Stimulated activated CD4-positive, alpha-beta T cell treated with anti-CD3 and anti-CD28 coated beads, Interleukin-12 subunit alpha, Interleukin-12 subunit beta, amount 100 ng/mL, for 24 hours (primary cell): ENCODE measurements at places on chromosomes 7 and 10.

DNA sequence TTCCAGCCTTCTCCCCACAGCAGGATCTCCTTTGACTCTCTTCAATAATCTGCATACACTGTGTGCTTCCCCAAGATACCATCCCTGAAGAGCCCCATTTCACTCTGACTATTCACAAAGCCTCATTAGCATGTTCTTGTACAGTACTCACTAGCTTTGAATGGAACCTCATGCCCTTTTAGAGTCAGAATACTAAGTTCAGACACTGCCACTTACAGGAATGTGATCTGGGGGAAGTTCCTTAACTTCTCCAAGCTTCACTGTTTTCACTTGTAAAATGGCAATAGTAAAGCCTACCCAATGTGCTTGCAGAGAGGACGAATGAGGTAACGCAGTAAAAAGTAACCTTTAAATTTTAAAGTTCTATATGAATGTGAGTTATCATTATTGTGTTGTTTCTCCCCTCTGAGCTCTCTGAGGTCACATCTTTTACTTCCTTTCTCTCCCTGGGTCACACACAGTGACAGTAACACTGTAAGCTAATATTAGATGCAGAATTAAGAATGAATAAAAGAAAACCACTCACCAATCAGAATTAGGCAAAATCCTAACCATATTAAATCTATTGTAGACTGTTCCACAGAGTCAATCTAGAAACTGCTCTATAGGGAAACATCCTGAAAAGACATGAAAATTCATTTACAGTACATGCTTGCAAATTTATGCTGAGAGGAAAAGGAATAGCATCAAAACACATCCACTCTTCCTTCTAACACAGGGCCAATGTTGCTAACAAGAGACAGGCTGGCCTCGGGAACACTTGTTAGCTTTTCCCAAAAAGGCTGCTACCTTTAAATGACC lies 64.2 kb upstream of the IL6 start:
- DNase-seq = no peak

DNA sequence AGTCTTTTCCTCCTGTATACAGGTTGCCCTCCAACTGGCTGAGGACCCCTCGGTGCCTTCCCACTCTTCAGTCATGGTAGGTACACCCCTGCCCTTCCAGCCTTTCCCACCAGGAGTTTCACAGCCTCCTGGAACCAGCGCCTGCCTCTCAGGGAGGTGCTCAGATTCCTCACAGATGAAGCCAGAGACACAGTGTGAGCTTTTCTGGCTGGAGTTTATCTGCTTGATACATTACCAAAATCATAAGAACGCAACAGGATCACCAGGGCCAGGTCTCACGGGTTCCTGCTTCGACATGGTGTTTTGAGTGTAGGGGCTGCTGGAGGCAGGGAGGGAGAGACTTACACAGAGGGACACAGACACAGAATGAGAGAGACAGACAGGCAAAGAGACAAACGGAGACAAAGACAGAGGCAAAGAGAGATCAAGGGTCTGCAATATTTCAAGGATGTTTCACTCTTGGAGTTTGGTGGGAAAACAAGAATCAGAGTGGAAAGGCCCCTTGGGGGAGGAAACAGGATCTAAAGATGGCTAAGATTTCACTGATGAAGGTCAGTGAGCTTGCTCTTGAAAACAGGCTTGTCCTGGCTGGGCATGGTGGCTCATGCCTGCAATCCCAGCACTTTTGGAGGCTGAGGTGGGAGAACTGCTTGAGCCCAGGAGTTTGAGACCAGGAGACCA lies 6.5 kb upstream of the INMT start:
- DNase-seq = no peak

DNA sequence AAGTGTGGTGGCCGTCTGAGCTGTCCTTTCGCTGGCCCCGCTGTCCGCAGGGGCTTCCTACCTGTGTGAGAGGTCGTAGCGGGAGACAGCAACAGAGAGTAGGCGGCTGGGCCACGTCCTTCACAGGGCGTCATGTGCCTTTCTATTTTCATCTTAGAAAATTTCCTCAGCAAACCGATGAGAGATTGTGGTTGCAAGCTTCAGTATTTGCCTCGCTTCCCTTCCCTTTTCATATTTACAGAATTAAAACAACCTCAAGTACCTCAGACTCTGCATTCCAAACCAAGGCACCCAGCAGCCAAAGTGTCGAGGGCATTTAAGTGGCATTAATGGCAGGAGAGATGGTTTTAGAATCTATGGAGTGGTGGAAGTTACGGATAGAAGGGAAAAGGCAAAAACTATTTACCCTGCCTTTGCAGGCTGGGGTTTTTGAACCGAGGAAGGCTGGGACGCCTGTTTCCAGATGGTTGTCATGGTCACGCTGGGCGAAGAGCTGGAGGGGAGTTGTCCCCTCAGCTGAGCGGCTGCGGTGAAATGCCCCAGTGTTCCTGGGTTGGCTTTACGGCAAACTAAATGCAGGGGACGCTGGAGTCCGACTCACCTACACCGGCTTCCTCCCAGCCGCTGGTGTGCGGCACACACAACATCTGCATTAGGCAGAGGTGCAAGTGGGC lies 41.9 kb downstream of the WIPI2 start:
- DNase-seq = no peak

GRCh38 chr7:148325208-148325607 lies 265.4 kb upstream of the C7orf33 start:
- DNase-seq = no peak

DNA sequence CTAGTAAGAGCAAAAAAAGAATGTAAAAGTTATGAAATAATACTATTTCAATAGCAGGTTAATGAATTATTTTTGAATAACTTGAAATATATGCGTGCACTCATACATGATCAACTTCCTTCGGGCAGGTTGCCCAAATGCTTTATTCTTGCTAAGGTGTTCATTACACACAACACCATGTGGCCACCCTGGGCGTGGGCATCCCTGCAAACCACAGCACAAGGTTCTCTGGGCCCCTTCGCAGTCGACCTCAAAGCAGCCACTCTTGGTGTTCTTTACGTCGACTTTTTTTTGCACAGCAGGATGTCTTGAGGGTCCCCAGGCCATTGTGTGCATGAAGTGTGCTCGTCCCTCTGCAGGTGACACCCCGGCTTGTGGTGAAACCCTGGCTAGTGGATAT lies 300.7 kb upstream of the PITRM1 start:
- no peak for DNase-seq

DNA sequence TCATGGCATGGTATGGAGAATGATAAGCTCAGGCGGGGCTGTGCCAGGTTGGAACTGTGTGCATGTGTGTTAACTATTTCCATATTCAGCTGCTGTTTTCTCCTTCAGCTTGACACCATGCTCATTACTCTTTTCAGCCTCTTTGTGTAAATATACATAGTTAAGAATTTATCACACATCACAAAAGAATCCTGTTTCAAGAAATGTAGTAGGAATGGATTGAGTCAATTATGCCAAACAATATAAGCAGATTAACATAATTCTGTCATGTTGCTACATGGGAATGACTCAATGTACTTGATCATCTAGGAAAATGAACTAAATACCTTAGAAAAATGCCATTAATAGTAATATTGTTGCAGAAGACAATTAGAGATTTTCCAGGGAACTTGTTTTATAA lies 687.4 kb downstream of the PARD3 start:
- DNase-seq = no peak

- DNase-seq = no peak
Measured at GRCh38 chr10:118407777-118408176, 65.7 kb upstream of the FAM204A start.

DNA sequence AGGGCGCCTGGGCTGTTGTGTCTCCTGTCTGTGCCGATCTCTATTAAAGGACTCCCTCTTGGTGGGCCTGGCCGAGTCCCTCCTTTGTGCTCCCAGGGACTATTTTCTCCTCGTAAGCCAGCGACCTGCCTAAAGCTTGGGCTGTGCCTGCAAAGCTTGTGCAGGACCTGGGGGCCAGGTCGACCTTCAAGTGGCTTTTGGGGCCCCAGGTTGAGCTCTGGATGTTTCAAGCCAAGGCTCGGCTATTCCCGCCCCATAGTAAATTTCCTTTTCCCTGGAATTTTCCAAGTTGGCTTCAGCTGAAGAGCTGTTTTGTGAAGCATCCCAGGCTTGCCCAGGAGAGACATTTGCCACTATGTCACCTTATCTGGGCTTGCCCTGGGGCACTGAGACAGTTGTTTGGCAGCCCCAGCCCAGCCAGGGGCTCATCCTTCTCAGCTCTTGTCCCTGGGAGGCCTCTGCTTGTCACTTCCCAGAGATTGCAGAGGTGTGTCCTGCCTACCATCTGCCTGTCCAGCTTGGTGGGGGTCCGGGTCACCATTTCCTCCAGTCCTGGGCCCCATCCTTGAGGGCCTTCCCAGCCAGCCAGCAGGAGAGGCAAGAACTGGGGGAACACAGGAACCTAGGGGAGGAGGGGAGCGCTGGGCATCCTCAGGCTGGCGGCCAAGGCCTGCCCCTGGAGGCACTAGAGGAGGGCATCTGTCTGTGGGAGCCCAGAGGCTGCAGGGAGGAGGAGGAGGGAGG lies 20.2 kb downstream of the ZMIZ2 start:
- no peak for DNase-seq

GRCh38 chr7:96870934-96871333 lies 134.4 kb upstream of the DLX6 start:
- no peak for DNase-seq

DNA sequence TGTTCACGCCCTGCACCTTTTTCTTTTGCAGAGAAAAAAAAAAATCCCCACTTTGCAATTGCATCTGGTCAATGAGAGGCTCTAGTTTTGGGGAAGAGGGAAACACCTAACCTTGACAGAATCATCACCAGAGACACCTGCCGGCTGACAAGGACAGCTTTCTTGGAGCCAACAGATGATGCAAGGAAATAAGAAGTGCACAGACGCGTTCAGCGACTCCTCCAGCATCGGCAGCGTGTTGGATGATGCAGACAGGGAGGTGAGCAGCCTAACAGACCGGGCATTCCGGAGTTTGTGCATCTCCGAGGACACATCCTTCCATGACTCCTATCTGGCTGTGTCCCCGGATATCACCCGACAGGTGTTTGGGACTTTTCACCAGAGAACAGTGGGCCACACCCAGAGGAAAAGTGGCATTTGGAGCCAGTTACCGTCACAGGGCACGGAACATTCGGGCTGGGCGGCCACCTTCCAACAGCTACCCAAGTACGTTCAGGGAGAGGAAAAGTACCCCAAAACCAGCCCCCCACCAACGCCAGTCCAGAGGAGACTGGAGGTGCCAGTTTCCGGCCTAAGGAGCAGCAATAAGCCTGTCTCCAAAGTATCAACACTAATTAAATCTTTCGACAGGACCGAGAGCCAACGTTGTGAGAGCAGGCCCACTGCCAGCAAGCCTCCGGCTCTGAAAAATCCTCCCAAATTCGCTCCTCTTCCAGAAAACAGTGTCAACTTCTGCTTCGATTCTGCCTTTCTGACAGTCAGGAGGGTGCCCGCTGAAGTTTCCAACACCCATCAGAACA lies 23.6 kb downstream of the C10orf71 start:
- DNase-seq = no peak

DNA sequence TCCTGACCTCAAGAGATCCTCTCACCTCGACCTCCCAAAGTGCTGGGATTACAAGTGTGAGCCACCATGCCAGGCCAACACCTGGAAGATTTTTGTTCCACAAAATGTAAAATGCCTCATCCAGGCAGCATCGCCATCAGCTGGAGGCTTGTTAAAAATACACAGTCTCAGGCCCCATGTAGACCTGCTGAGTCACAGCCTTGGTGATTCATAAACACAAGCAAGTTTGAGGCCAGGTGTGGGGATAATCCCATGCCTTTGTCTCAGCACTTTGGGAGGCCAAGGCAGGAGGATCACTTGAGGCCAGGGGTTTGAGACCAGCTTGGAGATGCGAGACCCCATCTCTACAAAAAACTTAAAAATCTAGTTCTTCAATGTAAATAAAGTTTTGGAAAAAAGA lies 49.1 kb upstream of the FOXK1 start:
- DNase-seq = no peak

DNA sequence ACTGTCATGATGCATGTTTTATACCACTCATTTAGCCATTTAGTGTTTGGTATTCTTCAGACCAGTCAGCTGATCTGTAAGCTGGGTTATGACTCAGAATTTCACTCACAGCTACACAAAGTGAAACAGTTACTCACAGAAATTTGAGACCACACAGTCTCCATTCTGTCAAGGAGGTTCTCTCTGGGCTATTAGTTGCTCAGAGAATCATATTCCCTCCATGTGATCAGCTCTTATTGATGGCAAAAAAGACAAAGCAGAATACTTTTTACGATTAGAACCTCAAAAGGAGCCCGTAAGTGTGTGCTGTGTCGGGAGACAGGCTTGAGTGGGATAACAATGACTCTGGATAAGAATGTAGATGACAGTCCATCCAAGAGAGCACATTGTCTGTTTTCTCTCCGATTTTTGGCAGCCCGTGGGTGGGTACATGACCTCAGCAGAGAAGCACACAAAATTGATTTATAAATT lies 277.6 kb upstream of the SORCS1 start:
- DNase-seq = no peak

DNA sequence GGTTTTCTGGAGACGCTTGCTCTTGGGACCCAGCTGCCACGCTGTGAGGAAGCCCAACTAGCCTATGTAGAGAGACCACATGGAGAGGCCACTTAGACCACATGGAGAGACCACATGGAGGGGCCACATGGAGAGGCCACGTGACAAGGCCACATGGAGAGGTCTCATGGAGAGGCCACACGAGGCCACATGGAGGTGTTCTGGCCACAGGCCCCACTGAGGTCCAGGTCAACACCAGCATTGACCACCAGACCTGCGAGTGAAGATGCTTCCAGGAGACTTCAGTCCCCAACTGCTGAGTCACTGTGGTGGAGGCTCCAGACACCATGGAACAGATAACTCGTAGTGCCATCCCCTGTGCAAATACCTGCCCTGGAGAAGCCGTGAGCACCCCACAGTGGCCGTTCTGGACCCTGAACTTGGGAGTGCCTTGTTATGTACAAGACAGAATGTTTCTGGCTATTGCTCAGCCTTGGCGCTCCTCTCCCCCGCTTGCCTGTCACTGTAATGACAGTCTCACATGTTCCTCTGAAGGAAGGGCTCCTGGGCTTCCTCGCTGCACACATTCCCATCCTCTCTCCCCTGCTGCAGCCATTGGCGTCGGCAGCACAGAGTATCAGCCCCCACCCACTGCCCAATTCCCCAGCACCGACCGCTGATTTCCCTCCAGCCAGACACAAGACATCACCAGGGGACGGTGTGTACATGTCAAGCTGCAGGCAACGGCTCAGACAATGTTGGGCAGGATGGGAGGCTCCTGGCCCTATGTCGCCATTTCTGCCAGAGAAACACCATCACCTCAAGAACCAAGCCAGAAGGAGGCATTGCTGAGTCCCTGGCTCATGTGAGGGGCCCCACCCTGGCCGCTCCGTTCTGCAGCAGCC lies 49.0 kb upstream of the TNRC18 start:
- no peak for DNase-seq

GRCh38 chr7:88317422-88317821 lies 10.7 kb upstream of the STEAP4 start:
- DNase-seq = no peak

- no peak for DNase-seq
Measured at GRCh38 chr7:94183289-94183749, 179.2 kb upstream of the BET1 start.

- DNase-seq = no peak
Measured at GRCh38 chr7:41437257-41438196, 265.4 kb downstream of the INHBA start.

GRCh38 chr7:72152161-72153131 lies 259.7 kb downstream of the CALN1 start:
- no peak for DNase-seq

GRCh38 chr7:137696988-137697387 lies 149.8 kb downstream of the DGKI start:
- no peak for DNase-seq
